Activated T-cell treated with anti-CD3 and anti-CD28 coated beads for 24 hours (primary cell): ENCODE measurements at places on chromosomes 7 and 10.

- no peak for DNase-seq
Observed at GRCh38 chr10:74099836-74100235, 50.8 kb downstream of the AP3M1 start.

DNA sequence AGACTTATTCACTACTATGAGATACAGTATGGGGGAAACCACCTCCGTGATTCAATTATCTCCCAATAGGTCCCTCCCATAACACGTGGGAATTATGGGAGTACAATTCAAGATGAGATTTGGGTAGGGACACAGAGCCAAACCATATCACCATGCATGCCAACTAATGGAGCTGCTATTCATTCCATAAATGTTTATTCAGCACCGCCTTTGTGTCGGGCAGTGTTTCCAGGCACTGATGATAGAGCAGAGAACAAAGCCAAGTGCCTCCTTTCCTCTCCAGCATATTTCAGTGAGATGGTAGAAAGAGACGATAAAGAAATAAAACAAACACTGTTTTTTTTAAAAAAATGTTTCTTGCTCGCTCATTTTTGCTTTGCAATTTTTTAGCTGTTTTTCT lies 295.9 kb upstream of the FOXK1 start:
- DNase-seq = no peak

GRCh38 chr10:5623081-5623748 lies 43.2 kb downstream of the ASB13 start:
- peak; percentile 74 for DNase-seq

GRCh38 chr10:101028446-101029337 lies 2.2 kb downstream of the PDZD7 start:
- no peak for DNase-seq

DNA sequence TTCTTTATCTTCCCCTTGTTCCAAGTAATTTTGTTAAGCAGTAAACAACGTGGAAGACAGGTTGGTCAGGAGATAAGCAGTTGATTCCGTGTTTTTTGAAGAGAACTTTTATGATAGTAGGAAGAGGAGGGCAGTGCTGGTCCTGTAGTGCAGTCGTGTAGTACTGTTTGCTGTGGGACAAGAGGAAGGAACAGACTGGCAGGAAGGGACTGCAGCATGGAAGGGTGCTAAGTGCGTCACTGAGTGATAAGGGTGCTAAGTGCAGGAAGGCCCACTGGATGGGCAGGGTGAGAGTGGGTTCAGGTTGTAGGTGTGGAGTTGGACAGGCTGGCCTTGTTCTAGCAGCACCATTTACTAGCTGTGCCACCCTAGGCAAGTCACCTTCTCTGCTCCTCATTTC lies 125.0 kb downstream of the SDK1 start:
- no peak for DNase-seq
